ENCODE measurements at places on chromosomes 5 and 9. TPM values are rescaled to one million over a fixed set of nuclear protein-coding genes. Genes with fewer than 3 reads are reported as not detected.

DNA sequence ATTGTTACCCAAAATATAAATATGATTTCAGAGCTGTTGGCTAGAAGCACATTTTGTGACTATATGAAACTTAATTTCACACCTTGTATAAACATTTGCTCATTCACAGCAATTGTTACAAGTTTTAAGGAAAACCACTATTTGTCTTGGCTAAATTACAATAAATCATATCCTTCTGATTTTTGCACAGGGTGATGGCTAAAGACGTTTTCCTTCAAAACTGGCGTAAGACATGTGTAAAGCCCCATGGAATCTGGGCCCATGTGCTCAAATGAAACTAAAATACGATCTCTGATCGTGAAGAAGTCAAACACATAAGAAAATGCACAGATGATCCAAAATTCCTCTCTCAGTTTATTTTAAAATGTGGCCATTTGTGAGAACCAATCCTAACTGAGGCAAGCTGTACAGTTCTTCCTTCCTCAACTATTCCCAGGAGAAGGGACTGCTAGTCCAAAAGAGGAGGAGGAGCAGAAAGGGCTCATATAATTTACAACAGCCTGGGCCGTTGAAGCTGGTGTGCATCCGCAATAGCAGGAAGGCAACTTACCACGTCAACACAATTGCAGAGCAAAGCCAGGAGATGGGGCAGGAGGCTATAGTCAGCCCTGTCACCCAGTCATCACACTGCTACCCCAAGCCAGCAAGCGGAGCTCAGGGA lies 98.4 kb downstream of the MED27 start:
- DNase-seq, result no peak

- DNase-seq, result no peak
Observed at GRCh38 chr5:1231354-1231905, 6.2 kb downstream of the SLC6A18 start.

DNA sequence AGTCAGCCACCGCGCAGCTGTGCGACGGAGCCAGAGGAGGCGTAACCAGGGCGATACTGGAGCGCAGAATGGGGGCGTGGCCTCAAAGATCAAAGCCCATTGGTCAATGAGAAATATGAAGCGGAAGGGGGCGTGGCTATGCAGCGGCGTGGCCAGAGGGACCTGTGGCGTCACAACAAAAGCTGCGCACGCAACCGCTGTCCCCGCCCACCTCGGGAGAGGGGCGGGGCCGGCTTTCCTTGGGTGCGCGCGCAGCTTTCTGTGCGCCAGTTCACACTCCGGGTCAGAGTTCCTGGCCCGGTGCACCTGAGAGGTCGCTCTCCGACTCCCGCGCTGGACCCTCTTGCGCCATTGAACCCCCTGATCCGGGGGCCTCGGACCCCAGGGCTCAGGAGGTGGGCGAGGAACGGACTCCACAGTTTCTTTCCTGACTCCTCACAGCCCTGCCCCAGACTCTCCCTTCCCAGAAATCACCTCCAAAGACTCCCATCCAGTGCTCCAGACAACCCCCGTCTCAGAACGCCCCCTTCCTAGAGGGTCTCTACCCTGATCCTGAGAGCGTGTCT lies at the start of gene SWI5:
Gene SWI5, plus strand, starts transcription at position 269 of the 566 bp plus-strand sequence.
- peak; percentile 100 for DNase-seq

- no peak for DNase-seq
Observed at GRCh38 chr9:83569326-83569725, 31.1 kb upstream of the FRMD3 start.

GRCh38 chr9:5801739-5802113 lies 31.2 kb downstream of the ERMP1 start:
- no peak for DNase-seq

Gene CCDC69
- 199 TPM for total RNA-seq

Gene UCK1
- total RNA-seq, result 48.1 TPM

Gene C5orf52
- total RNA-seq, result not detected
